ENCODE measurements at places on chromosomes 4 and X.

DNA sequence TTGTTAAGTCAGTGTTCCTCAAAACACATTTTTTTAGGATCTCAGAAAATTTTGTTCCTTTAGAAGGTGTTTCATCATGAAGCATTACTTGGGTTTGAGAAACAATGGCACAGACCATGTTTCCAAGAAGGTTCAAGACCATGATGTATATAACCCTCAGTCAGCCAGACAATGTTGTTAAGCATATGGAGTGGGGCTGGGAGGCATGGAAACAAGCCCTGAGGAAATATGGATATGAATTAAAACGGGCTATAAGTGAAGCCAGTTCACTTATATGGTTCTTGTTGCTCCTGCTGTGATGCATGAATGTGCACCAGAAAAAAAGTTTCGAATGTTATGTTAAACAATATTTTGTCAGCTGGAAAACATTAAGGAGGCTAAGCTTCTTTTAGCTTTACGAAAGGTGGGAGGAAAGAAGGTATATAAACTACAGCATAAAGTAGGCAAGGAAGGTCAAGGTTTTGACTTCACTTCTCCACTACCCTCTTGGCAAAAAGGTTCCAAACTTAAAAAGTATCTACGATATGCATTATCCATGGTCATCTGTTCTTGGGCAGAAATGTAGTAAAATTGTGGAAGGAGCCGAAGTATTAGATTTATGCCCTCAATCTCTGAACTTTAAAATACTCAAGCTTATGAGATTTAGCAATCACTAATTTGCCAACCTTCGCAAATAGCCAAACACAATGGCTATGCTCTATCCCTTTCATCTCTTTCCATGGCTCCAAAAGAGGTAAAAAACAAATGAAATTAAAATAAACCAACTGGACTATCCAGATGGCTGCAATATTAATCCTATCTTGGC lies 277.3 kb downstream of the CHIC1 start:
- no peak for DNase-seq

DNA sequence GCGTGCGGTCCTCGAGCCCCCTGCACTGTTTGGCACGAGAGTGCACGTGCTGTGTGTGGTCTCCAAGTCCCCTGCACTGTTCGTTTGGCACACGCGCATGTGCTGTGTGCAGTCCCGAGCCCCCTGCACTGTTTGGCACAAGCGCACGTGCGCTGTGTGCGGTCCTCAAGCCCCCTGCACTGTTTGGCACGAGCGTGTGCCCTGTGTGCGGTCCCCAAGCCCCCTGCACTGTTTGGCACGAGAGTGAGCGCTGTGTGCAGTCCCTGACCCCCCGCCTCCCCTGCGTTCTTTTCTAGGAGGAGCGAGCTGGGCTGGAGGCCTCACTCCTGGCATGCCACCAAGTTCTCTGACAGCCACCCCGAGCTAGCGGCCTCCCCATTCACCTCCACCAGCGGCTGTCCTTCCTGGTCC lies 76.5 kb upstream of the CLDN34 start:
- DNase-seq, result no peak

DNA sequence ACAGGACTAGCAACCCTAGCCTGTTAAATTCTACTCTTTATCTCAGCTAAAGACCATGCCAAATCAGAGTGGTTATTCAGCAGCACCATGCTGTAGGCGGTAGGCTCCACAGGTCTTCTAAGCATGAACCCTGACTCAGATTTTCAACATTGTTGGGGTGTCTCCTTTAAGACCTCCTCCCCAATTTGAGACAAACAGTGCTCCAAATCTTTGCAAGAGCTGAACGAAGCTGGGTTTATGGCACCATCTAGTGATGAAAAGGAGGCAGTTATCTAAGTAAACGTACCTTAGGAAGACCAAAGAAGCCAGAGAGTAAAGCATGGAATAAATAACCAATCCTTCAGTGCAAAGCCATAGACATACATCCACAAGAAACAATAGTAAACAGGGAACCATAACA lies 334.5 kb upstream of the SLC7A11 start:
- DNase-seq, result no peak

GRCh38 chr4:115770046-115770543 lies 656.7 kb upstream of the NDST4 start:
- DNase-seq, result no peak

- no peak for DNase-seq
These were observed 4.8 kb downstream of the PROM1 start for GRCh38 chr4:16079046-16079445.

DNA sequence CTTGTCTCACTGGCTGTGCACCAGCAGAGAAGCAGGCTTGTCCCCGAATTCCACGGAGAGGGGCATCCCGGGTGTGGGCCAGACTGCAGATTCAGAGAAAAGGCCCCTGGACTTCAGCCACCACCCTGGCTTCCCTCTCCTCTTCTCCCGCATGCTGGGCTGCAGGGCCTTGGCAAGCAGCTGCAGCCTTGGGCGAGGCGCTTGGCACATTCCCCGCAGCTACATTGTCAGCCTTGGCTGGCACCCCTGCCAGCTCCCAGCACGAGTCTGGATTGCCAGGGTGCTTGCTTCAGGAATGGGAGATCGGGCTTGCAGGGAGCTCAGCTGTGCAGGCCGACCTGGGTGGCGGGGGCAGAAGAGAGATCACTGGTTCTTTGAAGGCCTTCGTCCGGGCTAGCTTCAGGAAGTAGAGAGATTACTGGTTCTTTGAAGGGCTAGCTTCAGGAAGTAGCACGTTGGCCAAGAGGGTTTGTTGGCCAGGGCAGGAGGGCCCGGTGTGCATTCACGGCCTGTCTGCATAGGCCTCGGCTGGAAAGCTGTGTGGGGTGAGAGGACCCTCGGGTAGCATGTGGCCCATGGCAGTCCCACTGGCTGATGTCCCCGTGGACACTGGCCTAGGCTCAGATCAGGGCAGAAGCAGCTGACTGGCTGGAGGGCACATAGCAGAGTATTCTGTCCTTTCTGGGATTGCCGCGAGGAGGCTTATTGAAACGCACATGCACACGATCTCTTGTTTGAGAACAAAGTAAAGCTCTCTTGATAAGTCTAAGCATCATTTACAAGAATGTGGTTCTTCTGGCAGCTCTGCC lies 2.7 kb downstream of the ABCD1 start:
- no peak for DNase-seq

DNA sequence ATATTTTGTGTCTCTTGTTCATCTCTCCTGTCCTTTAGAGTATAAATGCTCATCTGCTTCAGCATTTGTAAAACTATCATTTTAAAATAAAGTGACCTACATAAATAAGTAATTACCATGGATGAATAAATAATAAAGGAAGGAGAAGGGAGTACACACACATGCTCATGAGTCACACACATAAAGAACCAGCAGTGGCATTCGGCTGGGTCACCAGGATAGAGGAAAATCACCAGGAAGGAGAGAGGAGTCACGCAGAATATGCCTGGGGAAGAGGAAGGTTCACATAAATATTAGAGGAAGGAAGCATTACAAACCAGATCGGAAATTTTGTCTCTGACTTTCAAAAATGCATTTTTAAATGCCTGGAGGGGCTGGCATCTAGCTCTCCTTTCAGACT lies 38.5 kb upstream of the MED14 start:
- DNase-seq, result no peak

GRCh38 chr4:74529284-74530041 lies 84.5 kb downstream of the AREG start:
- DNase-seq, result no peak

DNA sequence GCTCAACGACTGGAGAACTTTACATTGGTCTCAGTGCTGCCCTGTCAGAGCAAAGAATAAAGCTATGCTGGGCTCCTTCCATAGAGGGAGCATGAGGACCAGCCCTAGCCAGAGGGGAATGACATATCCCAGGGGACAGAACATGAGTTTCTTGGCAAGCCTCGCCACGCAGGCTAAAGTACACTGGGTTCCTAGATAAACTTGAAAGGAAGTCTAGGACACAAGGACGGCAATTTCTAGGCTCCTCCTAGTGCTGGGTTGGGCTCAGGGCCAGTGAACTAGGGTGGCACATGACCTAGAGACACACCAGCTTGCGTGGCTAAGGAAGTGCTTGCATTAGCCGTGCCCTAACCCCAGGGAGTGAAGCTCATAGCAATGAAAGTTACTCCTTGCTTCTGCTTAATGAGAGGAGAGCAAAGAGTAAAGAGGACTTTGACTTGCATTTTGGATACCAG lies 141.0 kb downstream of the MAB21L2 start:
- no peak for DNase-seq

GRCh38 chr4:25015012-25015411 lies 15.7 kb downstream of the LGI2 start:
- DNase-seq, result no peak

GRCh38 chr4:128810331-128810870 lies 901 bp downstream of the JADE1 start:
- no peak for DNase-seq

DNA sequence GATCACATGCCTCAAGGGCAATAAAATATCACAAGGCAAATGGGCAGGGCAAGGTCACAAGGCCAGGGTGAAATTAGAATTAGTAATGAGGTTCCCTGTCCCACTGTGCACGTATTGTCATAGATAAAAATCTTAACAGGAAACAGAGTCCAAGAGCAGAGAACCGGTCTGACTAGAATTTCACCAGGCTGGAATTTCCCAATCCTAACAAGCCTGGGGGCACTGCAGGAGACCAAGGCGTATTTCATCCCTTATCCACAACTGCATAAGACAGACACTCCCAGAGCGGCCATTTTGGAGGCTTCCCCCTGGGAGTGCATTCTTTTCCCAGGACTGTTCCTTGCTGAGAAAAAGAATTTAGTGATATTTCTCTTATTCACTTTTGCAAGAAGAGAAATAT lies 25.9 kb upstream of the PRDM5 start:
- no peak for DNase-seq

- DNase-seq, result no peak
These were observed 701.8 kb upstream of the TENM3 start for GRCh38 chr4:181541396-181541795.

DNA sequence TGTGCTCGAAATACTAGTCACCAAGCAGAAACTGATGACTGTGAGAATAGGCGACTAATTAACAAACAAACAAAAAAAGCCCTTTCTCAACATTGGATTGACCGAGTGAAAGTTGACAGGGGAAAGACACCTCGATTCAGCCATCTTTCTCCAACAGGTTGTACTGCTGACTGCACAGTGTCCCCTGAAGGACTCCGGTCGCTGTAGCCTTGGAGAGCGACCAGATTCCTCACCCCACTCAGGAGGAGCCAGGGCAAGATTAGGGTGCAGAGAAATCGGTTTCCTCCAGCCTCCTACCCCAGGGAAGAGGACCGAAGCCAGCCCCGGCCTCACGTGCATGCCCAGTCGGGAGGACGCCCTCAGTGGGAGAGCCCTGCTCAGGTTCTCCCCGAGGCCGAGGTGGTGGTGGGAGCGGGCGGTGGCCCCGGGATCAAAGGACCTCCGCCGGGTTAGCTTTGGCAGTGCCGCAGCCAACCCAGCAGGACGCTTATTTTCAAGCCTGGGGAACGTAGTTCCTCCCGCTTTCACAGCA lies 1.1 kb upstream of the RAP1GDS1 start:
- no peak for DNase-seq

DNA sequence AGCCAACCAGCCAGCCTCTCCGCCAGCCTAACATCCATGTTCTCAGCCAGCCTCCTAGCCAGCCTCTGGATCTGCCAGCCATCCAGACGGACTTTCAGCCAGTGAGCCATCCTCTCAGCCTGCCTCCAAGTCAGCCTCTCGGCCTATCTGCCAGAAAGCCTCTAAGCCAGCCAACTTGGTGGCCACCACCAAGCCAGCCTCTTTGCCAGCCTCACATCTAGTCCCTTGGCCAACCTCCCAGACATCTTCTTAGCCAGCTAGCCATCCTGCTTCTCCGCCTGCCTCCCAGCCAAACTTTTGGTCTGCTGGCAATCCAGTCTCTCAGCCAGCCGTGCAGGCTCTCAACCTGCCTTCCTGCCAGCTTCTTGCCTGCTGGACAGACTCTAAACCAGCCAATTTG lies 16.4 kb upstream of the ARAP2 start:
- no peak for DNase-seq

- no peak for DNase-seq
These were observed 41.4 kb downstream of the MAML3 start for GRCh38 chr4:140112576-140112975.

- DNase-seq, result no peak
These were observed 44.9 kb downstream of the JADE1 start for GRCh38 chr4:128854433-128854832.

- no peak for DNase-seq
These were observed 70.8 kb downstream of the GAB1 start for GRCh38 chr4:143407474-143407873.

DNA sequence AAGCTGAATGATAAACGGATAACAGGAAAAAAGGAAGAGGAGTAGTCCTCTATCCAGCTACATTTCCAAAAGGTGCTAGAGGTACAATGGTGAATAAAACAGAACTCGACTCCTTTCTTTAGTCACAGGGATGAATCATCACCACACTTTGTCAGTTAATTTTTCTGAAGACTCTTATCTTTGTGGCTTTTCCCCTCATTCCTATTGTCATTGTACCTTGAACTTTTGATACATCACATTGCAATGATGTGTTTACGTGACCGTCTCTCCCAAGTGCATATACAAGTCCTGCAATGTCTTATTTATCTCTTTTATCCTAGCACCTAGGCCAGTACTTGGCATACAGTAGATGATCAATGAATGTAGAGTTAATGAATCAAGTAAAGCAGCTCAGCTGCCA lies 134.7 kb downstream of the LHFPL1 start:
- no peak for DNase-seq

- no peak for DNase-seq
These were observed 220.7 kb upstream of the CNKSR2 start for GRCh38 chrX:21153503-21153902.

- DNase-seq, result no peak
These were observed 157.2 kb downstream of the CFAP299 start for GRCh38 chr4:80492761-80493160.

- DNase-seq, result no peak
These were observed 48.4 kb downstream of the ATP8A1 start for GRCh38 chr4:42608551-42608950.

- no peak for DNase-seq
These were observed 212.6 kb upstream of the AGTR2 start for GRCh38 chrX:115957862-115958490.

DNA sequence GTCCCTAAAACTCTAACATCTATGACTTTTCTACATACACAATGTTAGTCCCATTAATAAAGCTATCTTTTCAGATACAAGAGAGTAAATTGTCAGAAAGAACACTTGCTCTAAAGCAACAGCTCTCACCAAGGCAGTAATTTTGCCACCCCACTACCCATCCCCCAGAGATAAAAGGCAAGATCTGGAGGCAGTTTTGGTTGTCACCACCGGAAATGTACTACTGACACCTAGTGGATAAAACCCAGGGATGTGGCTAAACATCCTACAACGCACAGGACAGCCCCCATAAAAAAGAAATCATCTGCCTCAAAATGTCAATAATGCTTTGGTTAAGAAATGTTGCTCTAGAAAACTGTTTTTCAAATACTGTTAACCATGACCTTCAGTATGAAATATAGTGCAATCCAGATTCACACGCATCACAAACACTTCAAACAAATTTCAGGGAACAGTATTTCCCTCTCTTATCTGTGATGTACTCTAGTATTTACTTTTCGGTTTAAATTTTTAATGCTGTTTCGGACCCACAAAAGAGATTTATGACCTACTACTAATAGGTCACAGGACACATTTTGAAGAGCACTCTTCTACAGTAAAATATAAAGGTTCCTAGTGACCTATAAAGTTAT lies 5.1 kb downstream of the FBXL5 start:
- DNase-seq, result peak; percentile 37

GRCh38 chrX:154602226-154602625 lies 16.9 kb downstream of the CTAG1B start:
- DNase-seq, result no peak

All from stimulated activated CD4-positive, alpha-beta T cell treated with anti-CD3 and anti-CD28 coated beads, TNF-alpha, amount 100 ng/mL, for 4 hours (primary cell).